KG1 (cell line): ENCODE measurements at places on chromosomes 2 and 18.

DNA sequence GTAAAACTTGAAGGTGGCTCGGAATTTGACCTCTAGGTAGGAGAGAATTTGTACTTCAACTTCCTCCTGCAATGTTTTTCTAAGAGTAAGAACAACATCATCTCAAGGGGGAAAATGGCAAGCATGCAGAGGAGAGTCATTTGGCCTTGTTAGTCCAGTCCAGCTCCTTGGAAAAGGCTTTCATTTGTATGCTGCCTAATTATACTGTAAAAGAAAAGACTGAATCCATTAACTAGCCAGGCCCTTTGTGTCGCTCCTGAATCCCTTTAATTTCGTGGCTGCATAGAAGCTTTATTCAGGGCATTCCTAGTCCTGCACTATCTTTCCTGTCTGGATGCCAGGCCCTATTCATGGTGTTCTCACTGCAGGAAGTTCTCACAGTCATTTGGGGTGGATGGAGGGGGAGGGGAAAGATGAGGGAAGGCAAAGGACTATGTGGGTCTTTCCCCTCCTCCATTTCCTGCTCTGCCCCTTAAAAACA, 36.0 kb downstream of the PHLPP1 start:
- no peak for DNase-seq

GRCh38 chr2:31957354-31958139, 53.3 kb downstream of the MEMO1 start:
- DNase-seq: no peak

DNA sequence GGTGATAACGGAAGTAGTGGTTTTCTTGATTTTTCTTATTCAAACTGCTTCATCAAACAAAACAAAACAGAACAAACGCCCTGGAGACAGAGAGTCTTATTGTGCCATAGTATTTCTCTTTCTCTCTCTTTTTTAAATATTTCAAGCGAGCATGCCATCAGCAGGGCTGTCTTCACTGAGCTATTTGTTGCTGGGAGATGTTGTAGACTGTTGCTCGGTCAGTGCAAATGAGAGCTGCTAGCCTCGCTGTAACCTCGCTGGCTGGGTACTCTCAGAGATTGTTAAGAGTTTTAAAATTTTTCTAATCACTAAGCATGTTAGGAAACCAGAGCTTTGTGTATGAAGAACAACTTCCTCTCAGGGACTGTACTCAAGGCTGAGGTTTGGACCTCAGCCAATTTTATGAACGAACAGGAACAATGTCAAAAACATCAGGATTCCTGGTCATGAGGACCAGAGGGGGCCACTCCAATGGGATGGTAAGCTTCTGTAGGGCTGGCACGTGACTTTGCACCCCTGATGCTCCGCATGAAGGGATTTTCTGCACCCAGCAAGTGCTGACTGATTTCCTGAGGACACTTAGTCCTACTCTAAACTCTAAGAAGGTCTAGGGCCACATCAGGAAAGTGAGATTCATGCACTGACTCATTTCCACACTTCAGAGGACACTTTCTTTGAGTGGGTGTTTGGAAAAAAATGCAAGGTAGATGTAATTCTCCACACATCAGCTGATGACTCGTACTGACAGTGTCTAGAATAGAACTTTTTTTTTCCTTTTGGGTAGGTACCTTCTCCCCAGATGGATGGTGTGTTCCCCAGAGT, 59.8 kb upstream of the IL1R1 start:
- DNase-seq: no peak

DNA sequence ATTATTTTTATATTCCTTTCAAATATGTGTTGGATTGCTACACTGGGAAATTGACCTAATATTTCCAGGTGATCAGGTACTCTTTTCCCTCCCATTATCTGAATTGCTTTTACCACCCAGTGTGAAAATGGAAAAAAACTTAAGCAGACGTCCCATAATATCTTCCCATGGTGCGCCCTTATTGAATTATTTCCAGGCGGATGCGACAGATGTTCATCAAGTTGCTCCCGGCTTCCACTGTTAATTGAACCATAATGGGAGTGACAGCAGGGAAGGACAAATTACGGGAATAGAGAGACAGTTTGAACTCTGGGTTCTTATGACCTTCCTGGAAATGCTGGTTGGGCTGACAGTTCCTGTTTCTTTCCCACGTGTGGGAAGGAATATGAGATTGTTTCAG, 93.3 kb downstream of the THSD7B start:
- DNase-seq: no peak

DNA sequence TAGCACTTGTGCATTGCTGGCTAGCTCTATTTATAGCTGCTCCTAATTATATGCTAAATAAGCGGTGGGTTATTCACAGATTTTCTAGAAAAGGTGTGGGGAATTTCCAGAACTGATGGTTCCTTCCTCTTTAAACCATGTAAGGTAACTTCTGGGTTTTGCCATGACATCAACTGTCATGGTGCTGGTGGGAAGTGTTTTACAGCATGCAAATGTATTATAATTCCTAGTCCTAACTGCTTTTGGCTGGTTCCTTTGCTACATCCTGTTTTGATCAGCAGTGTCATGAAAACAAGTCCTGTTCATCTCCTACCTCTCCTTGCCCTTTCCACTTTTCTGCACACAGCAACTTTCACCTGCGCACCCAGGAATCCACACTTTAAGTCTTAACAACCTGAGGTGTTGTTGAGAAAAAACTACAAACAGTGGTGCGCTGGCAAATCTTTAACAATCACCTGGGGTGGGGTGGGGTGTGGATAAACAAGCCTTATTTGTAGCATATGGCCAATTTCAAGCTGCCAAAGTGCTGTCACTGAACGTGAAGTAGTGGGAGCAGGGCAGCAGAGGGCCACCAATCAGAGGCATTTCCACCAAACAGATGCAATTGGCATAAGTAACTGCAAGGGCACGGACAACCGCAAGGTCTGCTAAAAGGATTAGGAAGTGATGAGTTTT, 33.4 kb upstream of the SKOR2 start:
- DNase-seq: no peak

- no peak for DNase-seq
These were observed 119.6 kb upstream of the ITGA6 start for GRCh38 chr2:172307800-172308199.

DNA sequence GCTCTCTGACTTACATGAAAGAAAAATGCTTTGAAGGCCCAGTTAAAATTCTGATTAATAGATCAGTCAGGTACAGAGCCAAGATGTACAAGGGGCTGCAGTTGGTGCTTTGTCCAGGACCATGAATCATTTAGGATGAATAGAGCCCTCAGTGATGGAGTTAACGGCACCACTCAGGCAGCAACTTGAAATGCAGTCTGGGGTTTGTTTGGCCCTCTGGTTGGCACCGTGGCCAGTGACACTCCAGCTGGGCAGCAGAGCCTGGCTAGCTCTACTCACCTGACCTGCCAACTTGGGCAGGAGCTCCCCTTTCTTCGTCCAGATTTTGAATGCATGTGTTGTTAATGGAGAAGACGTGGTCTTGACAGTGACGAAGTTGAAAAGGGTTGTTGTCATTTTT, 493.0 kb upstream of the ACVR2A start:
- DNase-seq: no peak

- DNase-seq: no peak
These were observed 48.5 kb upstream of the CCDC195 start for GRCh38 chr2:224764565-224765236.

DNA sequence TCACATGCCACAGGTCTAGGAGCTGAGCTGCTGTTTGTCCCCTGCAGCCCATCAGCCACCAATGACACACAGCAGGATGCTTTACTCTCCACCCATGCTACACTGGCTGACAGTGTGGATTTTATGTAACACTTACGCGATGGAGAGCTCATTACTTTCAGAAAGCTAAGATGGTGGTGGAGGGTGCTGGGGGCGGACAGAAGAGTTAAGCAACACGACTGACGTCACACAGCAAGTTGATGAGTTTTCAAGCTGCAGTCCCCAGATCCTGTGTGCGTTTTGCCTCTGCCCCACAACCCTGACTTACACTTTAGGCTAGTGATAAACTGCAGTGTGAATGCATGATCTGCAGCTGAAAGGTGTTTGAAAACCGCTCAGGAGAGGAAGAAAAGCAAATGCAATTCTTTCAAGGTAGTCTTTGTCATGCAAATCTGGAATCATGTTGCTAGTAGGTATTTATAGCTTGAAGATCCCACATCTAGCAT, 42.4 kb downstream of the MRPS5 start:
- no peak for DNase-seq

GRCh38 chr2:201223089-201224073, 37.0 kb upstream of the CASP8 start:
- no peak for DNase-seq

- no peak for DNase-seq
These were observed 66.9 kb downstream of the LTBP1 start for GRCh38 chr2:33013684-33014110.

GRCh38 chr2:64692401-64692800, 38.7 kb upstream of the SERTAD2 start:
- no peak for DNase-seq

DNA sequence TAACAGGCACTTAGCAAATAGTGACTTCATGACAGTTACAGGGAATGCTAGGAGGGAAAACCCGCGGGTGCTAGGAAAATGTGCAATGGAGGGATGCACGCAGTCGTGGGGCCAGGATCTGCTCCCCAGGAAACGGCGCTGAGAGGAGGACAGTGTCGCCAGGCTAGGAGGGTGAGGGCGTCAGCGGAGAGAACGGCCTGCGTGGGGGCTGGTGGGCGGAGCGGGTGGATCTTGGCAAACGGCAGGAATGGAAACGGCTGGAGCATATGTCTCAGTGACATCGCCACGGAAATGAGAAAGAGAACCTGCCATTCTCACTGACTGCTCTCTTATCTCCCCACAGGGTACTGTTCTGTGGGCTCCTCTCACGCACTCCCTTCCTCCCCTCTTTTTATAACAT, 478.5 kb upstream of the ID2 start:
- DNase-seq: no peak
